ENCODE measurements at places on chromosomes 5 and 9. TPM values are rescaled to one million over a fixed set of nuclear protein-coding genes. Genes with fewer than 3 reads are reported as not detected.

The SPATA31E1 gene
- not detected for total RNA-seq

The LEAP2 gene
- total RNA-seq = 0.29 TPM

The PRDM9 gene
- total RNA-seq = not detected

The GPR150 gene
- not detected for total RNA-seq

- peak; percentile 39 for DNase-seq
These were observed 338.0 kb downstream of the NSG2 start for GRCh38 chr5:174383210-174384167.
